ENCODE measurements at places on chromosomes 1 and 21. TPM values are rescaled to one million over a fixed set of nuclear protein-coding genes. Genes with fewer than 3 reads are reported as not detected.

Gene FGR
- not detected for total RNA-seq

Gene CFHR5
- not detected for total RNA-seq

Gene TCHH
- total RNA-seq, result 0.27 TPM

Gene DUSP12
- 40.7 TPM for total RNA-seq

Gene NBL1
- 318 TPM for total RNA-seq

Gene TIE1
- 0.08 TPM for total RNA-seq

Gene CLIC4
- 124 TPM for total RNA-seq

Gene TRIM17
- not detected for total RNA-seq

Gene LCE1B
- total RNA-seq, result not detected

Gene FAM163A
- not detected for total RNA-seq

Gene GPR153
- 3.4 TPM for total RNA-seq

Gene ADAM30
- not detected for total RNA-seq

Gene S100A8
- total RNA-seq, result not detected

Gene CD1D
- not detected for total RNA-seq

Gene STUM
- total RNA-seq, result 0.32 TPM

Gene OR2W3
- not detected for total RNA-seq

Gene WLS
- 35.1 TPM for total RNA-seq

Gene LAPTM5
- not detected for total RNA-seq

Gene PRDM16
- total RNA-seq, result 0.61 TPM

Gene PLEKHN1
- 0.11 TPM for total RNA-seq

Gene PCP4
- total RNA-seq, result 0.43 TPM

Gene CFHR4
- not detected for total RNA-seq

Gene ITGB2
- not detected for total RNA-seq

Gene GLRX2
- total RNA-seq, result 41.8 TPM

Gene TCHHL1
- not detected for total RNA-seq
